ENCODE measurements at places on chromosomes 5 and 9.

- no peak for DNase-seq
These were observed 2.0 kb downstream of the JMY start for GRCh38 chr5:79237740-79238560.

GRCh38 chr9:133372144-133372543 lies 3.7 kb downstream of the SURF4 start:
- no peak for DNase-seq

DNA sequence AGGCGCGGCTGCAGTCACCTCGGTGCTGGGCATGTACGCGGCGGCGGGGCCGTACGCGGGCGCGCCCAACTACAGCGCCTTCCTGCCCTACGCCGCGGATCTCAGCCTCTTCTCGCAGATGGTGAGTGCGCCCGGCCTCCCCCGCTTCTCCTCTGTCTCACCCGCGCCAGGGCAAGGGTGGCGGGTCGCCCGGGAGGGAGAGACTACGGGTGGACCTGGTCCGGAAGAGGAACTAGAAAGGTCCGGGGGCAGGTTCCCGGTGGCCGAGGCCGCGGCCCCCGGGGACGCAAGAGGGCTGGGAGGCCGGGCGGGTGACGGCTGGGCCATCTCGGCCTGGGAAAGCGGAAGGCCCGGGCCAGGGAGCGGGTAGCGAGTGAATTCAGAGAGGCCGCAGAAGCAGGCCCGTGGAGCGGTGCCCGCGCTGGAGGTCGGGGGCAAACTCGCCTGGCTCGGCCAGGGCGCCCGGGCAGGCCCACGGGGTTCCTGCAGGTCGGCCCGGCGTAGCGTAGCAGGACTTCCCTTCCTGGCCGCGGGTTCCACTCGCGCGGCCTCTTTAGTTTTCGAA lies 711 bp downstream of the IRX1 start:
- no peak for DNase-seq

DNA sequence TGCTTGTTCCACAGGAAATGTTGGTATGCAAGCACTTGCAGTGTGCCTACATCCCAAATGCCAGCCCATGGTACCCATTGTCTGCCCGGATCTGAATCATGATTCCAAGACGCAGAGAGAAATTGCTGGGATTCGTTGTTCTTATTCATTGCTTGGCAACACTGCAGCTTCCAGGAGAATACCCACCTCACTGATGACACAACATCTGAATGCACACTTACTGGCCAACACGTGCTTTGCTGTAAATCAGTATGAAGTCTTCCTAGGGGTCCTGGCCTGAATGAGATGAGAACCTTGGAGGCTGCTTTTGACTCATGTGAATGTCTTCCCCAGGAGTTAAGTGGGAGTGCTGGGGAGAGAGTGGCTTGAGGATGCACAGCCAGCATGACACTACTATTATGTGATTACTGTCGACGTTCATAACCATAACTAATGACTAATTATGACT lies 11.6 kb downstream of the SRD5A1 start:
- DNase-seq, result no peak

- no peak for DNase-seq
These were observed 47.3 kb downstream of the PFDN1 start for GRCh38 chr5:140255460-140256157.

GRCh38 chr5:89535411-89535810 lies 652.4 kb upstream of the MEF2C start:
- no peak for DNase-seq

GRCh38 chr9:119841016-119841415 lies 471.8 kb upstream of the BRINP1 start:
- no peak for DNase-seq

- DNase-seq, result no peak
These were observed 4.3 kb upstream of the ITGA1 start for GRCh38 chr5:52783226-52783959.

GRCh38 chr9:93635186-93636107 lies 59.1 kb downstream of the PHF2 start:
- peak; percentile 56 for DNase-seq

- no peak for DNase-seq
These were observed 3.5 kb upstream of the MYMK start for GRCh38 chr9:133528001-133528875.

GRCh38 chr5:83701886-83702285 lies 18.8 kb downstream of the HAPLN1 start:
- no peak for DNase-seq

GRCh38 chr9:7363777-7364477 lies 435.7 kb downstream of the DMAC1 start:
- DNase-seq, result no peak

GRCh38 chr5:22567983-22568382 lies 285.2 kb downstream of the CDH12 start:
- no peak for DNase-seq

All from sigmoid colon (tissue), 7 donors.